Pulmonary artery endothelial cell (primary cell): ENCODE measurements at places on chromosomes 12 and 14. TPM values are rescaled to one million over a fixed set of nuclear protein-coding genes. Genes with fewer than 3 reads are reported as not detected.

Gene AICDA
- total RNA-seq: not detected in 2 replicates

Gene OAS2
- 11.1 and 16.5 TPM in 2 replicates for total RNA-seq

Gene RPL36AL
- 352 and 392 TPM in 2 replicates for total RNA-seq

Gene MDP1
- 6.9 and 13.1 TPM in 2 replicates for total RNA-seq

Gene RASSF9
- 0.67 and 0.92 TPM in 2 replicates for total RNA-seq

Gene FGF6
- not detected in 2 replicates for total RNA-seq

Gene P2RX7
- 1.7 and 7.6 TPM in 2 replicates for total RNA-seq

GRCh38 chr14:34496679-34497513 lies 34.9 kb upstream of the SPTSSA start:
- peak; percentile 61 for DNase-seq

DNA sequence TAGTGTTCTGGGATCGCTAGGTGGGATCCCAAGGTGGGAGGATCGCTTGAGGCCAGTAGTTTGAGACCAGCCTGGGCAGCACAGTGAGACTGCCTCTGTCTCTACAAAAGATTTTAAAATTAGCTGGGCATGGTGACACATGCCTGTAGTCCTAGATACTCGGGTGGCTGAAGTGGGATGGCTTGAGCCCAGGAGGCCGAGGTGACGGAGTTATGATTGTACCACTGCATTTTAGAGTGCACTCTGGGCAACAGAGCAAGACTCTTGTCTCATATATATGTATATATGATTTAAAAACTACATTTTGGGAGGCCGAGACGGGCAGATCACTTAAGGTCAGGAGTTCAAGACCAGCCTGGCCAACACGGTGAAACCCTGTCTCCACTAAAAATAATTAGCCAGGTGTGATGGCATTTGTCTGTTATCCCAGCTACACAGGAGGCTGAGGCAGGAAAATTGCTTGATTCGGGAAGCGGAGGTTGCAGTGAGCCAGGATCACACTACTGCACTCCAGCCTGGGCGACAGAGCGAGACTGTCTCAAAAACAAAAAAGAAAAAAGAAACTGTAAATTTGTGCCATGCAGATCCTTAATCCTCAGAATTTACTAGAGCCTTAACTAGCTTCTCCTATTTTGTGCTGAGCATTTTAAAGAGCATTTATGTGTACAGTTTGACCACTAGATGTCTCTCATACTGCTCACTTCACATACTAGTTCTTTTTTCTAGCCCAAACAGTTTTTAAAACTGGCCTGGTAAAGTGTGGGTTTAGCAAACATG lies 114.8 kb downstream of the MON2 start:
- DNase-seq: no peak

- no peak for DNase-seq
Measured at GRCh38 chr14:26204728-26205479, 392.9 kb downstream of the NOVA1 start.

DNA sequence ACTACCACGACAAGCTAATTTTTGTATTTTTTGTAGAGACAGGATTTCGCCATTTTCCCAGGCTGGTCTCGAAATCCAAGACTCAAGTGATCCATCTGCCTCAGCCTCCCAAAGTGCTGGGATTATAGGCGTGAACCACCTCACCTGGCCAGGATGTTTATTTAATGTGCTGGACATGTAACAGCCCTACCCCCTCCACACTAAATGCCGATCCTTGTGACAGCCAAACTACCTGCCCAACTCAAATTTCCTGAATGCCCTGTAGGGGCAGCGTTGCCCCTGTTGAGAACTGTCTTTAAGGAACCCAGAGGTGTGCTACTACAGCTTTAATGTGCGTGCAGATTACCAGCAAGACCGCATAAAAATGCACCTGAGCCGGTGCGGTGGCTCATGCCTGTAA lies 48.1 kb downstream of the KCNK13 start:
- no peak for DNase-seq

- DNase-seq: no peak
Measured at GRCh38 chr14:60958146-60958545, 22.7 kb downstream of the TRMT5 start.

DNA sequence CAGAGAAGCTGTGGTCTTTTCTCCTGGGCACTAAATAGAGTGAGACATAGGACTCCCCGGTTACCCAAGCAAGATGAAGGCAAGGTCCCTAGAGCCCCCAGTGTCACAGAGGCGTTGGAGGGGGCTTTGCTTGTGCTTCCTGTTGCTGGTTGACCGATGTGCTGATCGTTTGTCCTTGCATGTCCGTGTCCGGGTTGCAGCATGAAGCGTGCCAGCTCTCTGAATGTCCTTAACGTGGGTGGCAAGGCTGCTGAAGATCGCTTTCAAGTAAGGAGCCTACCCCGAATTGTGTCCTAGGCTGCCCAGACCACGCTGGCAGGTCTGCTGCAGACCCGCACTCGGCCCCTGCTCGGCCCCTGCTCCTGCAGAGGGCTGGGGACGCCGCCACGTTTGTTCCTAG lies 23.1 kb downstream of the XRCC3 start:
- no peak for DNase-seq

DNA sequence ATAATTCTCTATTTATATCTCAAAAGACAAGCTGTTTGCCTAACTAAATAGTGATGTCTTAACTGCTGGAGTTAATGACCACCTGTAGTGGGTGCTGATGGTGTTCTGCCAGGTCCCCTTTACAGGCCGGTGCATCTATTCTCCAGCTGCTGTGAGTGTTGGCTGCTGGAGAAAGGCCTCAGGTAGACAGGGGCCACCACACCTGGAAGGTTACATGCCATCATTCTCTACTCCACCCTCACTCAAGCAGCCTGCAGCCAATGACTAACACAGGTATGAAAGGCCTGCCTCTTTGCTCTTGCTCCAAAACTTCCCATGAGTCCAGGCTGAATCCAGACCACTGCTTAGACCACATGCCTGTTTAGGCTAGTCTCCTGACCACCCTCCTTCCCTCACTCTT lies 73.9 kb downstream of the RPS6KA5 start:
- DNase-seq: no peak

- DNase-seq: no peak
Measured at GRCh38 chr12:10289005-10289754, 18.5 kb upstream of the KLRD1 start.

GRCh38 chr14:104334424-104335161 lies 196.2 kb downstream of the KIF26A start:
- DNase-seq: no peak

- DNase-seq: no peak
Measured at GRCh38 chr12:121050725-121051124, 11.7 kb upstream of the OASL start.

GRCh38 chr12:41683513-41684240 lies 461.0 kb downstream of the GXYLT1 start:
- no peak for DNase-seq

DNA sequence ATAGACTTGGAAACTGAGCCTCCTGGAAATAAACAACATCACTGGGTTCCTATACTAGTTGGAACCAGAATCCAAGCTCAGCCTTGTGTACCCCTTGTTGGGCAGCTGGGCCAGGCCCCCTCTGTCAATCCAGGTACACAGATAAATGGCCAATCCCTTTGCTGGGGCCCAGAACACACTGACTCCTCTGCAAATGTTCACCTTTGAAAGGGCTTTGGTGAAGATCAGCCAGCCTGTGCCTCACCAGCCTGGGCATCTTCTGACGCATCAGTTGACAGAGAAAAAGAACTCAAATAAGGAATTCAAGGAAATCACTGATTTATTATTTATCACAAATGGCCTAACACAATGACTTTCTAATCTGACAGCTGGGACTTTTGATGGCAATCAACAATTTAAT lies 1090.2 kb downstream of the BCL11B start:
- no peak for DNase-seq

GRCh38 chr14:89730687-89731086 lies 223.8 kb downstream of the EFCAB11 start:
- no peak for DNase-seq

GRCh38 chr12:122116707-122117535 lies 38.4 kb downstream of the MLXIP start:
- no peak for DNase-seq

DNA sequence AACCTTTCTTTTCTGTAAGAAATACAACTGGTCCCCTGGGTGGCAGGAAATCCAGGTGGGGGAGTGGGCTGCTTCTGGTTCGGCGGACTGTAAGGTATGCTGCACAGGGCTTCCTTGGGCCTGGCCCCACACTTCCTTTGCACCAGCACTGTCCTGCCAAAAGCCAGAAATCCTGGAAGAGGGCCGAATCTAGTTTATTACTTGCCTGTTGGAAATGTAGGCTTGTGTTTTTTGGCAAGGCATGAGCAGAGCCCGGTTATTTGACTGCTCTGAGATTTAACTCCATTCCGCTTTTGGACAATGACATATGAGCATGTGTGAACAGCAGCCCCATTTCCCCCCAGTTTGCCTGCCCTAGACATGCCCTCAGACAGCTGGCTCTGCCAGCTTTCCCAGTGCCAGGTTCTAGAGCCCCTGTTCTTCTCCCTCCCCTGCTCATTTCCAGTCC lies 86.6 kb downstream of the BORCS5 start:
- peak; percentile 20 for DNase-seq

DNA sequence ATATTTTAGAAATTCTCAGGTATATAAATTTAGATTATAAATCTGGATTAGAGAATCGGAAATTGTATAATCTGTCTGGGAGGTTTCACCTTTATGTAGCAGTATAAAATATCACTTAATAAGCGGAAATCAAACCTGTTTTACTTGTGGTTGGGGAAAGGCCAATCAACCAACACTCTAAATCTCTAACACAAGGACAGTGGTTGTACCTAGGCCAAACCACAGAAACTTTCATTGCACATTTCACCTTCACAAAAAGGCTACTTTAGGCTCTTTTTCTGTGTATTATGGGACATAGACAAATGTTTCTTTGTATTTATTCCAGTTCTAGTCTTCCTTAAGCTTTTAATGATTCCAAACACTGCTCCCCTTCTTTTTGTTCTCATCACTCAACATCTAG lies 19.8 kb downstream of the ERH start:
- no peak for DNase-seq

DNA sequence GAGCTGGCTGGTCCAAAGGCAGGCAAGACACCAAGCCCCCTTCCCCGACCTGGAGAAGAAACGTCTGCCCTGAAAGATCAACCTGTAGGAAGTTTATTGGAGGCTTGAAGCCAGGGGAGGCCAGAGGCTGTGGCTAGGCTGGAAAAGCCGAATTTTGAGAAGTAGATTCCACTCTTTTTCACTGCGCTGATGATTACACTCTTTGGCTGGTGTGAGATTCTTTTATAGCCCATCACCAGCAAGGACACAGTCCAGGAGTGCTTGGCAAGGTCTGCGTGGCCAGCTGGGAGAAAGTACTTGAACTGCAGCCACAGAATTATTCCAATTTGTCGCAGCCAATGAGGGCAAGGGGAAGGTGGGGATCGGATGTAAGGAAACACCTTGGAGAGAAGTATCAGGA lies 45.0 kb downstream of the SYNE3 start:
- DNase-seq: no peak

DNA sequence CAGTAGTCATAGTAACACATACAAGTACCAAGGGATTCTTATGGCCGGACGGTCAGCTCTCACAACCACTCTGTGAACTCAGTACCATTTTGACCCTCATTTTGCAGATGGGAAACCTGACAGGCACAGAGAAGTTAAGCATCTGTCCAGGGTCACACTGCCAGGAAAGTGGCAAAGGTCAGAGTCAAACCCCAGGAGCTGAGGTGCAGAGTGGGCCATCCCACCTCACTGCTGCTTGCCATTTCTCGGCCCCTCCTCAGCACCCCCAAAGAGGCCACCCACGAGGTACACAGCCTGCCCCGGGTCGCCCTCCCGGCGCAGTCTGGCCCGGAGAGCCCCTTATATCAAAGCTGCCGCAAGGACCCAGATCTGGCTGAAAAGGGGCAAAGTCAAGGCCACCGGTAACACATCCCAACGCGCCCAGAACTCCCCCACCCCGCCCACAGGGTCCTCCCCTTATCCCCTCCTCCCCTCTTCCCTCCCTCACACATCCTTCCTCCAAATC lies 1.7 kb downstream of the NCOR2 start:
- no peak for DNase-seq

GRCh38 chr12:132052196-132052932 lies 91.8 kb downstream of the DDX51 start:
- no peak for DNase-seq

- DNase-seq: no peak
Measured at GRCh38 chr12:49903700-49904423, at the start of gene FAIM2. TSS of gene FAIM2 (minus strand) at chr12:49903900. CDS start at chr12:49903792, 108 bp downstream.
